ENCODE measurements at places on chromosomes 16 and 17. TPM values are rescaled to one million over a fixed set of nuclear protein-coding genes. Genes with fewer than 3 reads are reported as not detected.

PRSS27 gene
- total RNA-seq = 1.3 TPM

SLC13A2 gene
- not detected for total RNA-seq

CHST5 gene
- 0.62 TPM for total RNA-seq

EPOP gene
- total RNA-seq = 1.0 TPM

GRCh38 chr17:35407531-35407930 lies 24.8 kb downstream of the SLFN12 start:
- no peak for DNase-seq

DNA sequence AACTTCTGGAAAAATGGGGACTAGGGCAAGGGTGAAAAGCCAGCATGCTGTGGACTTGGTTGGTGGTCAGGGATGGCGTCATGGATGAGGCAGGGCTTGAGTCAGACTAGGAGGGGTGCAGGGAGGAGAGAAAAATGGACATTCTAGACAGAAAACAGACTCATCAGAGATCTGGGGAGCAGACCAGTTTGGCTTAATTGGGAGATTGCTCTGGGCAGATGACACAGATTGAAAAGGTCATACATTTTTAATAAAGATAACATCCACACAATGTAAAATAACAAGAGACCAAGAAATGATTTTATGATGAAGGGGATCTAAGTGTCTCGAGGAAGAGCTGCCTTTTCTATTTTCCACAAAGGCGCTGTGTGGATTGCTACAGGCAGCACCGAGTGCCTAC lies 326.3 kb downstream of the XYLT1 start:
- no peak for DNase-seq

DNA sequence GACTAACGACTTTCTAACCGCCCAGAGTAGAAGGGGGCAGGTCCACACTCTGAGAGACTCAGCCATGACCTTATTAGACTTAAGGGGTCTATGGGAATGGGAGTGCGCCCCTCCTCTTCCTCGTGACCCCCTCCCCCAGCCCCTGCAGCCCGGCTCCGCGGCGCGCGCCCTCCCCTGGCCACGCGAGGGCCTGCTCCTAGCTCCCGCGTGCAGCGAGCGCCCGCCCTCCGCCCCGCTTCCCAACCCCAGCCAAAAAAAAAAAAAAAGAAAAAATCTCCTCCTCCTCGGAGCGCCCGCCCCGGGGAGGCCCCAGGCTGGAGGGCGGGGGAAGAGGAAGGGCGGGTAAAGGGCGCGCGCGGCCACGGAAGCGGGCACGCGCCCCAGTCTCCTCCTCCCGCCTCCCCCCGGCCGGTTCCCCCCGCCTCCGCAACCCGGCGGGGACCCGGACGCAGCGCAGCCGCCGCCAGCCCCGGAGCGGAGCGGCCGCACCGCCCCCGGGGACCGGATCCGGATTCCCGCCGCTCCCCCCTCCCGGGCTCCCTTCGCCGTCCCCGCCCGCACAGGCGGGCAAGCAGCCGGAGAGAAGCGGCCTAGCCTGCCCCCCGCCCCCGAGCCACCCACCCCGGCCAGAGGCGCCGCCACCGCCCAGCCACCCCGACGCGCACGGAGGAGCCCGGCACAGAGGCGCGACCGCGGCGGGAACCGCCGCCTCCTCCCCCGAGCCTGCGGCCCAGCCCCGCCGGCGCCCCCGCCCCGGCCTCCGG lies 949 bp downstream of the UBTF start:
- DNase-seq = peak; percentile 90

GRCh38 chr16:89309438-89310122 lies 92.1 kb downstream of the ZNF778 start:
- DNase-seq = no peak

DNA sequence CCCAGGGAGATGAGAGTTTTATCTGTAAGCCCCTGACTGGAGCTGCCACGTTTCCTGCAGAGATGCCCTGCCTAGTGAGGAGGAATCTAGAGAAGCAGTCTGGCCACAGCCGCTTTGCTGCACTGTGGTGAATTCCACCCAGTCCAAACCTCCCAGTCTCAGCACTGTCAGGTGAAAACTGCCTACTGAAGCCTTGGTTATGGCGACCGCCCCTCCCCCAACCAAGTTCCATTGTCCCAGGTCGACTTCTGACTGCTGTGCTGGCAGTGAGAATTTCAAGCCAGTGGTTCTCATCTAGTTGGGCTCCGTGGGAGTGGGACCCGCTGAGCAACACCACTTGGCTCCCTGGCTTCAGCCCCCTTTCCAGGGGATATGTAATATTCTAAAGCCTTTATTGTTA lies 10.2 kb upstream of the LYZL6 start:
- DNase-seq = no peak

GRCh38 chr16:55913716-55914115 lies 38.5 kb upstream of the CES5A start:
- no peak for DNase-seq

DNA sequence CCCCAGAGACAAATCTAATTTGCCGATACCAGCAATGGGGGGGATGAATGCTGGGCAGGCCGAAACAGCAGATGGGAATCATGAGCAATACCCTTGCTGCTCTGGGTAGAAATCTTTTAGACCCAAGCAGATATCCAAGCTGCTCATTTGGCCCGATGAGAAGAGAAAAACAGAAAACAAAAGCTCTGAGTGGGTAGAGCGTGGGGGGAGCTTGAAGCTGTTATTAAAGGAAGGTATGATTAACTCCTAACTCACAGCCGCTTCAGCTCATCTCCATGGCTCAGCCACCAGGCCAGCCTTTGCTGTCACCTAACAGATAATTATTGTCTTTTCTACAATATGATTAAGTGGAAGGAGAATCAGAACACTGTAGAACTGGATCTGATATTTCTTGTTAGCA lies 58.3 kb downstream of the VPS35L start:
- DNase-seq = no peak

- DNase-seq = no peak
Measured at GRCh38 chr17:39800540-39800939, 62.8 kb downstream of the GRB7 start.

Measured in lower lobe of right lung (tissue), 2 donors.